ENCODE measurements at places on chromosomes 7 and 10.

DNA sequence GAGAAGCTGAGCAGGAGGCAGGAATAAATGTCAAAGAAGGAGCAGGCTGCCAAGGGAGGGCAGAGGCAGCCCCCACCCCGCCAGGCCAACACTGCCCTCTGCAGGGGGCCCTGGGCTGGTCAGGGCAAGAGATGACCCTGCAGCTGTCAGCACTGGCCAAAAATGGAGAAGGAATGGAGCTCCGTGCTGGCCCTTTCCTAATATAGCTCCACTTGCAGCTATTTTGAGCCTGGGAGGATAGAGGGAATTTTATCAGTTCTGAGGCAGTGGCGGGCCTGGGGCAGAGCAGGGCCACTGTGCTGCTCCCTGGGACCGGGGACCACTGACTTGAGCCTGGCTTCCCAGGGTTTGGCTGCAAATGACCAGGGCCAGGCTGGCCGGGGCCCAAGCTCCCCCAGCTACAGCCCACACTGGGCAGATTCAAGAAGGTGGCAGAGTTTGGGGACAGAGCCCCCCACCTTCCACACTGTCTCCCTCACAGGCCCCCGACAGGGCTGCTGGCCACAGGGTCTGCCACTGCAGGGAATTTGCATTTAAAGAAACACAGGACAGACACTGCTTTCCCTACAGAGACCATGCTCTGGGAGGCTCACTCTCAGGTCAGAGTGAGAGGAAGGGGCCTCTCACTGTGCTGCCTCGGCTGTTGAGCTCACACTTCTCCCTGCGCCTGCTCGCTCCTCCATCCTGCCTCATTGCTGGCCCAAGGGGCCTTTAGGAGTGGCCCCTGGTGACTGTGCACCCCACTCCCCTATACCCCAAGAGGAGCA lies 16.2 kb downstream of the LDB3 start:
- no peak for DNase-seq

DNA sequence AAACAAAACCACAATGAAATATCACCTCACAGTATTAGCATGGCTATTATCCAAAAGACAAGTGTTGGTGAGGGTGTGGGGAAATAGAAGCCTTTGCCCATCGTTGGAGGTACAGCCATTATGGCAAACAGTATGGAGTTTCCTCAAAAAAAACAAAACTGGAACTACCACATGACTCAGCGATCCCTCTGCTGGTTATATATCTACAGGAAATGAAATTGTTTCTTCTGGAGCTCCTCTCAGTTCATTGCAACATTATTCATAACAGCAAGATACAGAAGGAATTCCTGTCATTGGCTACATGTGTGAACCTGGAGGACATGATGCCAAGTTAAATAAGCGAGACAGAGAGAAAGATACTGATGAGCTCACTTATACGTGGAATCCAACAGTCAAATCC lies 2.4 kb upstream of the UBE3C start:
- peak; percentile 87 for DNase-seq

- no peak for DNase-seq
These were observed 94.8 kb upstream of the KCNMA1 start for GRCh38 chr10:77732213-77733003.

DNA sequence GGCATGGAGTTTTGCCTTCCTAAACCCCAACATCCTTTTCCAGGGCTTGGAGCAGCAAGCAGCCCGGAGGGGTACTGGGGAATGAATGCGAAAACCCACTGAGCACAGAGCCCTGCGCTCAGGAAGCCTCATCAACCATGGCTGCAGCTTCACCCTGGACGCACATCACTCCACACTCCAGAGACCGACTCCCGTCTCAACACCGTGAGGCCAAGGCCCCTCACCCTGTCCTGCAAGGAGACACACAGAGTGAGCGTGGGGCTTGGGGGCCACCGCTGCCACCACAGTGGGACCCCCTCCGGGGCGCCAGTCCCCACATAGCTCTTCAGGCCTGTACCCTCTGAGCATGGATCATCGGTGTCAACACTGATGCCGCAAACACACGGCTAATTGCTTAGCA lies 41.9 kb downstream of the DPYSL4 start:
- no peak for DNase-seq

DNA sequence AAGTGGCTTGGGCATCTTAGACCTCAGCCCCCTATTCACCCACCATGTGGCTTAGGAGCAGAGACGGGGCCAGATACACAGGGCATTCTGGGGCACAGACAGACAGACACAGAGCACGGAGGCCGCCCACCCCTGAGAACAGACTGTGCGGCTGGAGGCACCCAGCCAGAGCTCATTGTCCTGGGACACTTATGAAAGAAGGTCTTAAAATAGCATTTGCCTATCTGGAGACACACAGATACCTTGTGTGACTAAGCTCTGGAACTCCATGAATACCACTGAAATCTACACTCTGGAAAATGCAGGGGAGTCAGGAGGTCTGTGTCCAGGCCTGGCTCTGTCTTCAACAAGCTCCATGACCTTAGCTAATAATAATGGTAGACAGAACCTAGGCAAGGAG lies 41.4 kb upstream of the ADO start:
- DNase-seq: no peak

- DNase-seq: no peak
These were observed 89.2 kb downstream of the DYNC2I1 start for GRCh38 chr7:158945519-158945918.

All from PC-9 (cell line).